ENCODE measurements at places on chromosomes 6 and 20.

- DNase-seq = no peak
Measured at GRCh38 chr20:56826705-56827665, 197.9 kb downstream of the TFAP2C start.

GRCh38 chr20:11852189-11852588, 65.5 kb upstream of the BTBD3 start:
- DNase-seq = no peak

- DNase-seq = no peak
Measured at GRCh38 chr6:83273596-83273995, 80.4 kb downstream of the RWDD2A start.

DNA sequence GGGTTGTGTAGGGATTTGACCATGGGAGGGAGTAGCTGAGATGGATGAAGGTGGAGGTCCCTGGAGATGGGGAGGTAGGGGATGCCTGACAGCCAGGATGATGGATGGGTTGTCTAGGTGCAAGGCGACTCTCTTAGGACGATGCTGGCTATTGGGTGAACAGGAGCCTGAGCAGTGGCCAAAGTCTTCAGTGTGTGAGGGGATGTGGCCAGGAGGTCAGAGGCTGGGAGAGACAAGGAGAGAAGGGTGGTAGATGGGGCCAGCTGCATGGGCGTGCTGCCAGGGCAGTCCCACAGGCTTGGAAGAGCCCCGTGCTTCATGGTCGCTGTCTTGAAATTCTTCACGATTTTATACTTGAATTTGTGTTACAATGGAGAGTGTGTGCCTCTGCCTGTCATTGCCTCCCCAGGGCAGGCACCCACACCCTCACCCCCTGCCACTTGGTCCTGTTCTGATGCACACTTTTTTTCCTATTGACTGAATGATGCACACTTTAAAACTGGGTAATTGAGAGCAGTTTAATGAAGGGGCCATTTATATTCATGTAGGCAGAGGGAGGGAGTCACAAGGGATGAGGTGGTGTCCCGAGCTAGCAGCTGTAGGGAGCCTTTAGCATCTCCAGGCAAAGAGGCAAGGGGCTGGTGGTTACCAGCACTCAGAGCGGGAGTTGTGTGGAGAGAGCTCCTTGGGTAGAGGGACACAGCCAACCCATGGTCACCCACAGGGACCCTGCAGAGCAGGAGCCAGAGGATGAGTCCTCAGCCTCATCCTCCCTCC, 120.7 kb downstream of the DHX35 start:
- DNase-seq = no peak

DNA sequence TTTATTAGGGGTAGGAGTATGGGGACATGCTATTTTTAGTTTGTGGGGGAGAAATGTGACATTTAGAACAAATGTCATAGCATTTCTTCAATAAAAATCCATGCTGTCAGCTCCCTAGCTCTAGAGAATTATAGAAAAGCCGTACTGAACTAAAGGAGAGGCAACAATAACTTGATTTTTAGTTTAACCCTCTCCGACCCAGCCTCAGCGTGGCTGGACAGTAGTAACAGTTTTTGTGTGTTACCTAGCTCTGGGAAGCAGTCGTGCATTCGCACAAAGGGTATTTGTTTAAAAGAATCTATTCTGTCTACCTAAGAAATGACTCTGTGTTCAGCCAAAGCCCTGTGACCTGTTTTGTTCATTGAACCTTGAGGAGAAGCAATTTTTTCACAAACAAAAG, 442.4 kb upstream of the SOX4 start:
- no peak for DNase-seq

Data from naive thymus-derived CD4-positive, alpha-beta T cell (primary cell).